Activated naive CD4-positive, alpha-beta T cell treated with Interleukin-2 at 50 U/mL for 16 hours (primary cell): ENCODE measurements at places on chromosomes 1 and 21.
A peak's percentile ranks its signal among the peaks of the same experiment; 100 is the strongest.

DNA sequence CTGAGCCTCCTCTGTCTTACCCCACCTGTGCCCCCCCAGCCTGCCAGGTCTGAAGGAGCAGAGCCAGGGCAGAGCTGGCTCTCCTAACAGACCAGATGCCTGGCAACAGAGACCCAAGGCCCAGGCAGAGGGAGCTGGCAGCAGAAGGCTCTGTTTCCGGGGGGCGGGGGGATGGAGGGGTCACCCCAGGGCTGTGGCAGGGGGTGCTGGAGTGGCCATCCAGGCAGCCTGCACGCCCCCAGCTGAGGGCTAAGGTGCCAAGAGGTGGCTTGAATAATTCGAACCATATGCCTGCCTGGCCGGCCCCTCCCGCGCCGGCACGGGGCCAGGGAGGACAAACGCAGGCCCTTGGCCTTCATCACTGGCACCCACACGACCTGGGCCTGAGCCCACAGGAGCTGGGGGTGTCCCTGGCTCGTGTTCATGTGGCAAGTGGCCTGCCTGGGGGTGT lies 16.0 kb upstream of the PLEKHG5 start:
- DNase-seq = no peak

GRCh38 chr1:31977385-31978131 lies 36.1 kb upstream of the KHDRBS1 start:
- no peak for DNase-seq

GRCh38 chr1:186375929-186376319 lies 286 bp downstream of the ODR4 start:
- no peak for DNase-seq

DNA sequence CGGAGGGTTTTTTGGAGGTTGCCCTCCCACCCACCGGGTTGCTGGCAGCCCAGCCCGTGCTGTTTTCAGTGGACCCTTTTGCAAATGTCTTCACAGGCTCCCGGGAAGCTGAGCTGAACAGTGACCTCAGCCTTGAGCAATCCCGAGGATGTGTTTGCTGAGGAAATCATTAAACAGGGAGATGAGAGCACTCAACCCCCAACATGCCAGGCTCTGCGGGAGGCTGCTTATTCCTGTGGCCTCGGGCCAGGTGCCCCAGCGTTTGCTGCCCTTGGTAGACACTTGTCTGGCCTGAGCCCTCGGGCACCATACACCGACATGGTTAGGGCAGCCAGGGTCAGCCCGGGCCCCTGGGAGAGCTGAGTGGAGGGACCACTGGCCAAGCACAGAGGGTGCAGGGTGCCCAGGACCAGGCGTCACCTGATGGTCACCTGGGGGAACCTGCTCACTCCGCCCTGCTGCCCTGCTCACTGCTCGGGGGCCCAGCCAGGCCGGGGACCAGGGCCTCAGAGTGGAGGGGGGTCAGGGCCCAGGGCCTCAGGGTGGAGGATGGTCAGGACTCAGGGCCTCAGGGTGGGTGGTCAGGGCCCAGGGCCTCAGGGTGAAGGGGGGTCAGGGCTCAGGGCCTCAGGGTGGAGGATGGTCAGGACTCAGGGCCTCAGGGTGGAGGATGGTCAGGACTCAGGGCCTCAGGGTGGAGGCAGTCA lies 42.5 kb upstream of the POFUT2 start:
- no peak for DNase-seq

GRCh38 chr1:202860744-202861419 lies 28.1 kb downstream of the RABIF start:
- DNase-seq = peak; percentile 29

DNA sequence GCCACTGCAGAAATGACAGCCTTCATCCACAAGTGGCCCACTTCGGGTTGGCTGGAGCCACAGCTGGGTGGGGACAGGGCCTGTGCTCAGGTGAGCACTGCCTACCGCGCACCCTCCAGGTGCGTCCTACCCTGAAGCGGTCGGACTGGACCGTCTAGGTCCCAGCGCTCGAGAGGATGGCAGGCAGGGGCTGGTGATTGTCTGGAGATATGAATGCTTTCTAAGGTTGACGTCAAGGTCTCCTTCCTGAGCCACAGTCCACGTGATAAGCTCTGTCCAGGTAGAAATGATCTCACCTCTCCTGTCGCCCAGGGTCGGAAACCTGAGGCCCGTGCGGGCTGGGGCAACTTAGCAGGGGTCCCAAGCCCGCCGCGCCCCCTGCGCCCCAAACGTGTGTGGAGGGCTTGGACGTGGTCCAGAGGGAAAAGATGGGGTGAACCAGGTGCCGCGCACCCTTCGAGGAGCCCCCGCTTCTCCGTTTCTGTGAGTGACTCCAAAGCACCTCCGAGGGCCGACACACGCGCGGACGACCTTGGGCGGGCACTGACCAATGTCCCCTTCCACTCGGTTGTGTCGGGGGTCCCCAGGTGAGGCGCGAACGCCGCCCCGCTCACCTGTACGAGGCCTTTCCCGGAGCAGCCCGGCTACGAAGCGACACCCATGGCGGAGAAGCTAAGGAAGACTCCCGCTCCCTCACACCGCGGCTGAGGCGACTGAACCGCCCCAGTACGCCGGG lies 853 bp upstream of the DOP1B start:
- DNase-seq = no peak

DNA sequence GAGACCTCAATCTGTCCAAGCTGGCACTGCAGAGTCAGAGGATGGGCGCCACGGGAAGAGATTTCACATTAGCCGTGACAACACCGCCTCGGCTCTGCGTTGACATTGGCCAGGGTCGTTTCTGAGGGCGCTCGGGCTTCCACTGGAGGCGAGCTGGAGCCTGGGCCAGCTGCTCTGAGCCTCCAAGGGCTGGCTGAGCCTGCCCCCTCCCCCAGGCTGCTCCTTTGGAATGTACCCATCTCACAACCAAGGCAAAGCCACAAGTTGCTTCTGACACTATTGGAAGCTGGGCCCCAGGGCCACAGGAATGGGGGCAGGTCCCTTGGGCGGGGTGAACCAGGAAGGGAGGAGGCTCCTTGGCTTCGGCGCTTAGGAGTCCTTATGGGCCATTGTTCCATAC lies 12.7 kb downstream of the GPR3 start:
- no peak for DNase-seq

- DNase-seq = no peak
Measured at GRCh38 chr1:46448109-46448911, 41.3 kb upstream of the DMBX1 start.

DNA sequence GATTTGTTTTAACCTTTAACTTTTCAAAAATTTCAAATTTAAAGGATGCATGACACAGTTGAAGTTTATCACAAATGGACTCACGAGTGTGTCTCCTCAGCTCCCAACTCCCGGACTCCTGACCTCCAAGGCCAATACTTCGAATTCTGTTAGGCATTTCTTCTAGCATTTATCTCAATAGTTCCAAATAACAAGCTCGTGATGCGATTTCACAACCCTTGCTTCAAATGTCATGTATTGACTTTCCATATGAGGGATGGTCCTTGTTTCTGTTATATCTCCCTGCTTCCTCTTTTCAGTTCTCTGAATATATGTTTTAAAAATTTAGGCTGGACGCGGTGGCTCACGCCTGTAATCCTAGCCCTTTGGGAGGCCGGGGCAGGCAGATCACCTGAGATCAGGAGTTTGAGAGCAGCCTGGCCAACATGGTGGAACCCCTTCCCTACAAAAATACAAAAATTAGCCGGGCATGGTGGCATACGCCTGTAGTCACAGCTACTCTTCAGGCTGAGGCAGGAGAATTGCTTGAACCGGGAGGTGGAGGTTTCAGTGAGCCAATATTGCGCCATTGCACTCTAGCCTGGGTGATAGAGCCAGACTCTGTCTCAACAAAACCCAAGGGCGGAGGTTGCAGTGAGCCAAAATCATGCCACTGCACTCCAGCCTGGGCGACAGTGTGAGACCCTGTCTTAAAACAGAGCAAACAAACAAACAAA lies 52.0 kb upstream of the TINAGL1 start:
- DNase-seq = no peak

DNA sequence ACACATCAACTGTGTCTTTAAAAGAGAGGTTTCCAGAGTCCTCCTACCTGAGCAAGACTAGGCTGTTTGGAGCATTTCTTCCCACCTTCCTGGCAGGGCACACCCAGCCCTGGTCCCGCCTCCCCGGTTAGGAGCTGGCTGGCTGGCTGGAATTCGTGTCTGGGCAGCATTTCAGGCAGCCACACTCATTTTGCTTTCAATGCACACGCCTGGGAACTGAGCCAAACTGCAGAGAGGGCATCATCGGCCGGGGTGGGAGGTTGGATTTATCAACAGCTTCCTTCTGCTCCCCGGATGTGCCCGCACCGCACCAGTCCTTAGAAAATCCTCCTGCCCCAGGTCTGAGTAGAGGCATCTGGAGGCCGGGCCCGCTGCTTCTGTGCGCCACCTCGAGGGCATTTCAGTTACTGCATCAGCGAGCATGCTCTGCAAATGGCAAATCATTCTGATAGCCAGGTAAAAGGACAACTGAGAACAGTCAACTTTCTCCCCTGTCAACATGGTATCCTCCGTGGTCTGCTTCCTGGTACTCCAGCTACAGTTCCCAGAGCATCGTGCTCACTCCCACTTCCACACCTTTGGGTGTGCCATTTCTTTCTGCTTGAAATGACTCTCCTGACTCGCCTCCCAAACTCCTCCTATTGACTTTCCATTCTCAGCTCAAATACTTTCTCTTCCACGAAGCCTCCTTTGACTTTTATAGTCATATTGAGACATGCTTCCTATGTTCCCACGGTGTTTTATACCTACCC lies 20.6 kb downstream of the TCEA3 start:
- DNase-seq = peak; percentile 85

- DNase-seq = no peak
Measured at GRCh38 chr1:234917495-234918180, 211.0 kb downstream of the TOMM20 start.

GRCh38 chr1:15618077-15618654 lies 908 bp downstream of the DDI2 start:
- no peak for DNase-seq
